ENCODE measurements at places on chromosomes 5 and 9.

DNA sequence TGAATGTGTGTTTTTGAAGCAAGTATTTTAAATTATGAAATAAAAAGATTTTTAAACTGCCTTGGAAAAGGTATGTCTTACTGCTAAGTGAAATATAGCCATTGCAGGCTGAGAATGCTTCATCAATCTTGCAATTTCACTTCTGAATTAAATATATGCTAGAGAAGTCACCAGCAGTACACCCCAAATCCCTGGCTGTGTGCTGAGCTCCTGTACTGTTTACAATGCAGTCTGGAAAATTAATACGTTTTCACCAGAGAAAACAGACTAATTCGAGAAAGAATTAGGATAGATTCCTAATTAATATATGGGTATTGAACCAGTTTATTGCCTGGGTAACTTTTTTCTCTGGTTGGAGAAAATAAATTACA, 3.2 kb downstream of the PRDM6 start:
- no peak for DNase-seq

GRCh38 chr9:92599938-92600461, 64.2 kb upstream of the ECM2 start:
- DNase-seq = no peak

DNA sequence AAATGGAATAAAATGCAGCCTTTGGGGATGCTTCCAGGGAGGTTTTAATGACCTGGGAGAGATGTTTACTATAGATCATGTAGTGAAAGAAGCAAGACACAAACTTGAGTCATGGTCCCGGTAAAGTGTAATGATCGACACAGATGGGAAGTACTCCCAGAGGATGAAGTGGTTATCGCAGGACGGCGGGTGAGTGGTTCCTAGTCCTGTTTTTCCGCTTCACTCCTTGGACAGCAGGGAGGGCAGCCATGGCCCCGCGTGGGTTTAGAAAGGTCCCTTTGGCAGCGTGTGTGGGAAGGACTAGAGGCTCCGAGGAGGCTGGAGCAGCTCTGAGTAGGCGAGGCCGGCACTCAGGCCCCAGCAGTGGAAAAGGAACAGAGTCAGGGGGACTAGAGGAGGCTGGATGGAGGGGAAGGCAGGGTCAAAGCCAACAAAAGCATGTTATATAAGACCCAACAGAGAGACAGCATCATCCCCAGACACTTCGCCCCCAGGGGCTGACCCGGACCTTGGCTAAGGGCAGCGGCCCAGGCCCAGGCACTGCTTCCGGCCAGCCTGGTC, 49.2 kb upstream of the STXBP1 start:
- no peak for DNase-seq

- no peak for DNase-seq
Measured at GRCh38 chr5:45737153-45737552, 41.0 kb upstream of the HCN1 start.

GRCh38 chr9:6829027-6829426, 71.3 kb downstream of the KDM4C start:
- DNase-seq = no peak

DNA sequence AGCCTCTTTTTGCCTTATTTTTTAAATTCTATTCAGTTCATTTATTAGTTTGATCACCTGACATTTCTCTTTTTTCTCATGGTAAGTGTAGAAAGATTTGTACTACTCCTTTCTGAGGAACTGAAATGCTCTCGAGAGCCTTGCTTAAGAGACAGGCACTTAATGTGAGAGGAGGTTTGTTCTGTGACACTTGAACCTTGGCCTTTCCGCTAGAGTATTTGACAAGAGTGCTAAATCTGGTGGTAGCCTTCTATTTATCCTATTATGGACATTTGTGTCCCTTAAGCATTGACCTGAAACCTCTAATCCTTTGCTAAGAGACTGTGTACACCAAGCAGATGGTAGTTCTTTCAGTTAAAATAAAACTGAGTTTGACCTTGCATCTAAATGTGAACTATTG, 805.0 kb upstream of the PTPRD start:
- DNase-seq = no peak

GRCh38 chr9:132572921-132573320, 9.5 kb upstream of the BARHL1 start:
- DNase-seq = no peak

DNA sequence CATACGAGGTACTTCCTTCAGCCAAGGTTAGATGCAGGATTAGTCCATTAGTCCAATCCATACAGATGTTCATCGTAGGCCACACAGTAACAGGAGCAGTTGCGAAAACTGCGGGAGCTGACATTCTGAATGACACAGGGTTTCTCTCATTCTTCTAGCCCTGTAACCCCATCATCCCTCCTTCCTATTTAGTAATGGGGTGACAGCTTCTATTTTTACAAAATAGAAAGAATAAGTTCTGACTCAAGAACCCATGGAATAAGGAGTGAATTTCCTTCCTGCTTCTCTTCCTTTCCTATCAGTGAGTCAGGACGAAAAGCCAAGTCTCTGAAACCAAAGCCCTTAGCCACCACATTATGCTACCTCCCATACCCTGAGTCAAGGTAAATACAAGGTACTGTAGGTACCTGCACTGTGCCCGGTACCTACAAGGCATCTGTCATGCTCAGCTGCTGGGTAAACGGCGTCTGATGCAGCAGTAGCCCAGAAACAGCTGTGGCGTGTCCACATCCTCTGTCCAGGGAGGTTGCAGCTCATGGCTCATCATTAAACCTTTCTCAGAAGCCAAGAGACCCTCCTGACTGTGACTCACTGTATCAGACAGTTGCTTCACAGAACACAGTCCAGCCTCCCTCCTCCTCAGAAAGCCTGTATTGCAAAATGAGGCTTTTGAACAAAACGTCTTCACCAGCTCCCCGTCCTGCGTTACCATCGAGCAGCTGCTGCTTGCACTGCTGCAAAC, 84.2 kb downstream of the ESM1 start:
- DNase-seq = no peak

DNA sequence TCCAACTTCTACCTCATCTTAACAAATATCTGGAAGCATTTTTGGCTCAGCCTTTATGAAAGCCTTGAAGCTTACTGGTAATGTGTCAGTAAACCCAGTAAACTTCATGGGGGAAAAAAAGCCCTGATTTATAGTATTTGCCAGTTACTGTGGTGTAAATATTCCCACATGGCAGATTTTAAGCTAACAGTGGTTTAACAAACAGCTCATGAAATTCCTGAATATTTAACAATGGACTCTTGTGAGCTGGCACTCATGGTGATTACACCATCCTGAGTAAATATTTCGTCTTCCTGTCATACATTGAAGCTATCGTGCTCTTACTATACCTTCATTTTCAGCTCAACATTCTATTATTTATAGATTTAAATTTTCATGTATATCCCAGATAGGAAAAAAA, 57.0 kb upstream of the ACOT12 start:
- DNase-seq = no peak

DNA sequence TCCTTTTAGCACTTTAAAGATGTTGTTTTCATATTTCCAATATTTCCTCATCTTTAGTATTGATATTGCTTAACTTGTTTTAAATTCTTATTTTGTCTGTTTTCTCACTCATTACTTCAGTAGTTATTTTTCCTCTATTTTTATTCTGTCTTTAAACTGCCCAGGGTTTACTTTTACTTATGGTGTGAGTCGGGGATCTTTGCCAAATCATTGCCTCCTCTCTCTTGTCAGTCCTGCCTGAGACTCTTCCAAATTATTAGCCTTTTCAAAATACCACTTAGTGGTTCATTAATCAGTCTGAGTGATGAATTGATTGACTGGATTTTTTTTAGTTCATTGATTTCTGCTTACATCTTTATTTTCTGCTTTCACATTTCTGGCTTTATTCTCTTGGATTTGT, 72.9 kb downstream of the SH3GL2 start:
- DNase-seq = no peak

DNA sequence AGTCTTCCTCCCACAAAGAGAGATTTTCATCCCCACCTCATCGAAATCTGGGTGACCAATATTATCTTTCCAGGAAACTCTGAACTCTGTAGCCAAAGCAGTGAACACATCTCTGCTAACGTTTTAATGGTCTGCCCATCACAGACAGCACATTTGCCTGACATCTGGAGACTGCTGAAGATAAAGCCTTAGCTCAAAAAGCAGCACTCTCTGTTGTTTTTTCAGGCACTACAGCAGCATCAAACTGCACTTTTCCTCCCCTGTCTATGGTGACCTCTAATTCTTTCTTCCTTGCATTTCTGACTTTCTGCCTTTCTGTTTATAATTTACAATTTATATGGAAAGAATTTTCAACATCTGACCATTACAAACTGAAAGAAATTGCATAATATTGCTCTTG, 66.8 kb downstream of the RAB3C start:
- no peak for DNase-seq

- no peak for DNase-seq
Measured at GRCh38 chr5:16916262-16916878, 19.7 kb downstream of the MYO10 start.

DNA sequence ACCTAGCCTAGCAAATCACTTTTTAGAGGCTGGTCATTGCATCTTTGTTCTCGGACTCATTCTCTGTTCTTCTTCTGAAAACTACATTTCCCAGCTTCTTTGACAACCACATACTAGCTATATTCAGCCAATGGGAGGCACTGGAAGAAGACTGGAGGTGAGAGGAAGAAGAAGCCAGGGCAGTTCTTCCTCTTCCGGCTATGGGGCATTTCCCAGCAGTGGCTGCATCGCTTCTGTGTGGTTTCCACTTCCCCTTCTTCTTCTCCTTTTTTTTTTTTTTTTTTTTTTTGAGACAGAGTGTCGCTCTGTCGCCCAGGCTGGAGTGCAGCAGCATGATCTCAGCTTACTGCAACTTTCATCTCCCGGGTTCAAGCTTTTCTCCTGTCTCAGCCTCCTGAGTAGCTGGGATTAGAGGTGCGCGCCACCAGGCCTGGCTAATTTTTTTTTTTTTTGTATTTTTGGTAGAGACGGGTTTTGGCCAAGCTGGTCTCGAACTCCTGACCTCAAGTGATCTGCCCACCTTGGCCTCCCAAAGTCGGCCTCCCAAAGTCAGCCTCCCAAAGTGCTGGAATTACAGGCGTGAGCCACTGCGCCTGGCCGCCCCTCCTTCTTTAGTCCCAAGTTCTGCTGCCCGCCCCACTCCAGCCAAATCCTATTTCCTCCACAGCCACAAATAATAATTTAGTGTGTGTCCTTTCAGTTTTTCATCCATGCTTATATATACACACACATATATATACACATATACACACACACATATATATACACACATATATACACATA, 6.9 kb upstream of the UBAP1 start:
- DNase-seq = no peak

DNA sequence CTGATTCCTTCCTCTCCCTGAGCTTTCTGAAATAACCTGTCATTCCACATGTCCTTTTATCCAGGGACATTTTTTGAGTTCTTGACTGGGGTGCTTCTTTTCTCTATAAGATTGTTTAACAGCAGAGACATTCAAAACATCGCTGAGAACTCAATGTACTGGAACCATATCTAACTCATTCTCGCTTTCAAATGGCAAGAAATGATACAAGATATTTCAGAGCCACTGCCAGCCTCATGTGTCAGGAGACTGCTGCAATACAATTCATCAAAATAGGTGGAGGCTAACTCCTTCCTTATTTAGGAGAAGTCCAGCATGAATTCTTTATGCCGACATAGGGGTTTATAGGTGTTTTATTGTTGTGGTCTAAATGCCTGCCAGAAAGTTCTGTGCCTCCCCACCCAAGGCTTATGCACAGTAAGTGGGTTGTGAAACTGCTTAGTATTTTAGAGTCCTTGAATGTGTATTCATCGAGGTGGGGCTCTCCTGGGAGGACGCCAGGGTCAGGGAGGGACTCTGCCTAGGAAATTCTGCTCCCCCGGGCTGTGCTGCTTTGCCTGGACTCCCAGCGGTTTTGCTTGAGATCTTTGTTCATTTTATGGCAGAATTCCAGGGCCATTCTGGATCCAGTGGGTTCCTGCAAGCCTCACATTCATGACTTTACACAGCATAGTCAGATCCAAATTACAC, 53.9 kb downstream of the ZNF474 start:
- DNase-seq = no peak

DNA sequence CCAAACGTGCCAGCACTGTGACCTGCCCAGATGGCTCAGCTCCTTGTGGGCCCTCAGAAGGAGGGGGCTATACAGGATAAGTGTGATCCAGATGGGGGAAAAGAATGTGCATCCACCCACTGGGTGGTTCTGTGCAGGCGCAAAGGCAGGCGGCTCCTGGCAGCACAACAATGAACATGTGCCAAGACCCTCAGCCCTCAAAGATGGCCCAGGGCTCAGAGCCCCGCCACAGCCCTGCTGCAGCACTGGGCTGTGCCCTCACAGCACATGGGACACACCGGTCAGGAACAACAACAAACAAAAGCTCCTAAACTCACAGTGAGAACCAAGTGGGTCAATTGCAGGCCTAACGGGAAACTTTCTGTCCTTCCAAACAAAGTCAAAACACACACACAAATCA, 4.7 kb downstream of the SEMA4D start:
- no peak for DNase-seq

- DNase-seq = peak; percentile 47
Measured at GRCh38 chr5:60382716-60383115, 317.2 kb downstream of the DEPDC1B start.

- no peak for DNase-seq
Measured at GRCh38 chr9:23571414-23572104, 254.5 kb downstream of the ELAVL2 start.

DNA sequence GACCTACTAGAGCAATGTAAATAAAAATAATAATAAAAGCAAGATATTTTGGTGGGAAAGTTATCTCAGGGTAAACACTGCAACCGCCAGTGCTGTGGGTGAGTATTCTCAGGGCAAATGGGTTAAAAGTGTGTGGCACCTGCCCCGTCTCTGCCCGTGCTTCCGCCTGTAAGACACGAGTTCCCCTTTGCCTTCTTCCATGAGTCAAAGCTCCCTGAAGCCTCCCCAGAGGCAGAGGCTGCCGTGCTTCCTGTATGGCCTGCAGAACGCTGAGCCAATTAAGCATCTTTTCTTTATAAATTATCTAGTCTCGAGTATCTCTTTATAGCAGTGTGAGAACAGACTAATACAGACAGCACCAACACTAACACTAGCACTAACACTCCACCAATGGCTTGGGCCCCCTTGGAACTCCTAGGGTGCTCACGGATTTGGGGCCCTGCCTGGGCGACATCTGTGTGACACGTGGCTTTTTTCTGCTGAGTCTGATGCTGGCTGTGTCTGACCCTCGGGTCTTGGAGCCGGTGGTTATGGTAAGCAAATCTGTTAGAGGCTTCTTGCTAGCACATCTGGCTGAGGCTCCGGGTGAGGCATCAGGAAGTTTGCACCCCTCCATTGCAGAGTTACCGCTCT, 10.6 kb downstream of the PLEKHG4B start:
- DNase-seq = no peak

- DNase-seq = no peak
Measured at GRCh38 chr9:129032541-129033159, 3.8 kb upstream of the MIGA2 start.

- no peak for DNase-seq
Measured at GRCh38 chr9:124399323-124399967, 15.8 kb downstream of the PSMB7 start.
